Stimulated activated CD4-positive, alpha-beta T cell treated with anti-CD3 and anti-CD28 coated beads, TNF-alpha, amount 100 ng/mL, for 24 hours (primary cell): ENCODE measurements at places on chromosomes 5 and 9.

- DNase-seq, result no peak
These were observed 511.0 kb downstream of the PRELID2 start for GRCh38 chr5:145324101-145324500.

DNA sequence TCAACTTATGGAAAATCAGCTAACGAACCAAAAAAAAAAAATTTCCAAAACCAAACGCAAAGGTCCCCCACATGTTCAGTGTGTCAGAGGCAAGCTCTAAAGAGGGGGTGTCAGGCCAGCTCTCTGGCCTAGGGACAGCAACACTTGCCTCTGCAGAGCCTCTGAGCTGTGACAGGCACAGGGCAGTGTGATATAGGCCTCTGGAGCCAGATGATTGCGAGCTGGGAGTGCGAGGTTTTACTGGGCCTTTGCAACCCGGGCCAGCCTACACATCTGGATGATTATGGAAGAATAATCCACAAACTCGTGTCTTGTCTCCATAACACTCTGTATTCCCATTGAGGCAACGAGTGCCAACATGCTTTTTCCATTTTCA lies 67.7 kb upstream of the STC2 start:
- no peak for DNase-seq

DNA sequence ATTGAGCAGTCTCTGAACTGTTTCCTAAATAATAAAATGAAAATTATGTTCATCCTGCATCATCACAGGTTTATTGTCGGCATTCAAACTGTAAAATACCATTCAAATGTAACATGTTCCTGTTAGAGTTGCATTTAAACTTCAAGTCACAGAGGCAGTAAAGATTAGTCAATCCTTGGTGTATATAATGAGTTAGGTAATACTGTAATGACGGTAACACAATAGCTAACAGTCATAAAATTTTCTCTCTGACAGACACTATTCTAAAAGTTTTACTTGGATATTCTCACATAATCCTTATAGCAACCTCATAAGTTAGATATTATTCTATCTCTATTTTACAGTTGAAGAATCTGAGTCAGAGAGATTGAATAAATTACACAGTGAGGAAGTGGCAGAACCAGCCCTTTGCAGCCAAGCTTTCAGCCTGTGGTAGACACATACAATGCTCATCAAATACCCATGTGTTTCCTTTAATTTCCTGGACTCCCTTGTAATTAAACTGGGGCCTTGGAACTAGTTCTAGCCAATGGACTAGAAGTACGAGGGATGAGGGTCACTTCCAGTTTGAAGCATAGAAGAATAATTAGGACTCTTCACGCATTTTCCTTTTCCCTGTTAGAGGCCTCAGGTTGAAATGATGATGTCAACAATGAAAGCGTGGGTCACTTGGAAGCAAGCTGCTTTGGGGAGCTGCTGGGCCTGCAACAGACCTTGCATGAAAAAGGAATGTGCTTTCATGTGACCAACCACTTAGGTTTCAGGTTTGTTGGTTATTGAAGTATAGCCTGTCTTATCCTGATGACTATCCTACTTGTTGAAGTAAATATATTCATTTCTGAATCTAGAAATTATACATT lies 12.3 kb upstream of the CAST start:
- no peak for DNase-seq

GRCh38 chr9:120454467-120454866 lies 125.5 kb downstream of the CDK5RAP2 start:
- no peak for DNase-seq

- no peak for DNase-seq
These were observed 268.2 kb downstream of the ISL1 start for GRCh38 chr5:51651476-51651875.

DNA sequence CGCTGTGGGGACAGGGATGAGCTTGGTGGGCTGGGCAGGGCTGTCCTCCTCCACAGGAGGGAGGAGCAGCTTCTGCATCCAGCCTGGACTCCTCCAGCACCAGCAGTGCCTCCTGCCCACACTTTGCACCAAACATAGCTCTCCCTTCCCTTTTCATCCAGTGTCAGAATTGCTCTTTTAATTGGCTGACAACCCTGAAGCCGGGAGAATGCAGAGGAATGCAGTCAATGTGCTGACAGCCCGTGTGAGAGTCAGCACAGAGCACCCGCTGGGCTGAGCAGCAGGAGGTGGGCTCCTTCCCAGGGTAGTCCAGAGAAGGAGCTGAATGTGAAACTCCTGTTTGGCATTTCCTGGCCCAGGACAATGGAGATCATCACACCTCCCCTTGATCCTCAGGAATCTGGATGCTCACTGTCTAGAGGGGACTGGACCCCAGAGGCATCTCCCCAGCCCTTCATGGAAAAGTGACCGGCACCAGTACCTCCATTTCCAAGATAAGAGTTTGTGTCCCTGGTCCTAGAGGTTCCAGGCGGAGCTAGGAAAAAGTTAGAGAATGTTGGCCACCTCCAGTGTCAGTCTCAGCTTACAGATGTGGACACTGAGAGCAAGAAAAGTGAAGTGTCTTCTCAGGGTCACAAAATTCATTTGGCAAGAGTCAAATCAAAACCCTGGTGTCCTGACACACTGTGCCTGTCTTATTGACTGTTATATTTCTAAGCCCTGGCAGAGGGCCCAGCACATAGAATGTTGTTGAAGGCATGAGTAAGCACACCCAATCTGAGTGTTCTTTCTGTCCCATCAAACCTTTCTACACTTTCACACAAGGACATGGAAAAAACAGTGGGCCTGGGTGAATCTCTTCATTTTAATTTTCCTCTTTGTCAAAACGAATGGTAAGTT lies 202.1 kb downstream of the SNX18 start:
- DNase-seq, result no peak

DNA sequence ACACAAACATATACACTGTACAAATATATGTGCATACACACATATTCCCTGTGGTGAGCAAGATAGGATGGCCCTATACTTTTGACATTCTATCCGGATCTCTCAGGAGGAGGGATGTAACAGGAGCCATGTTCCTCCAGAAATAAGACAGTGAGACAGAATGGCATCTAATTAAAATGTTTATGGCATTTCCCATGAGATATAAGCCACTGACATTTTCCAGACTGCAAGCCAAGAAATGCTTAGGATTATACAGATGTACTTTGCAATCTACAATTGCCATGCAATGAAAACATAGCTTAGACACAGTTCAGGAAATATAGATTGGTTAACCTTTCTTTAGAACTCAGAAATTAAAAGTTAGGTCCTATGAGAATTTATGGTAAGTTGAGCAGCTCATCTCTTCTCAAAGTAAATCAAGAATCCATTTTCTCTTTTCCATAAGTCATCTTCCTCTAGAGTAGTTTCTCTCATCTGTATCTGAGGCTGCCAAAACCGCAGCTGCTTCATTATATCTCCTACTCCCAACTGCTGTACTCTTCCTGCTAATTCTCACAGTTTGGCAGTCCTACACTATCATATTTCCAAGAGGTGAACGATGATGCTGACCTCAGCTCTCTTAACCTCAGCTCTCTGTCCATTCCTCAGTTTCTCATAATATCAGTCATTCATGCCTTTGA lies 1719.1 kb downstream of the MAT2B start:
- DNase-seq, result no peak

GRCh38 chr9:123372766-123373446 lies 16.9 kb downstream of the CRB2 start:
- no peak for DNase-seq
